MG63 (cell line): ENCODE measurements at places on chromosomes 5 and 9. TPM values are rescaled to one million over a fixed set of nuclear protein-coding genes. Genes with fewer than 3 reads are reported as not detected.
A peak's percentile ranks its signal among the peaks of the same experiment; 100 is the strongest.

DNA sequence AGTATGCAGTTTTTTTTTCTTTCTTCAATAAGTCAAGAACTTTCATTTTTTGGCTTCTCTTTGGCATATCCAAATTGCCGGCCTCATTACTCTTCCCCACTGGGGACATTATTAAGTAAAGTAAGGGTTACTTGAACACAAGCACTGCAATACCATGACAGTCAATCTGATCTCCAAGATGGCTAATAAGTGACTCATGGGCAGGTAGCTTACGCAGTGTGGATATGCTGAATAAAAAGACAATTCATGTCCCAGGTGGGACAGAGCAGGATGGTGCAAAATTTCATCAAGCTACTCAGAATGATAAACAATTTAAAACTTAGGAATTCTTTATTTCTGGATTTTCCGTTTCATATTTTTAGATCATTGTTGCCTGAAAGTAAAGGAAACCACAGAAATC is 671.8 kb downstream of the ACTL7B start:
- DNase-seq, result no peak

- no peak for DNase-seq
These were observed 124.3 kb upstream of the NR3C1 start for GRCh38 chr5:143527808-143528207.

- DNase-seq, result no peak
These were observed 1002.7 kb upstream of the DMAC1 start for GRCh38 chr9:8802242-8802641.

DNA sequence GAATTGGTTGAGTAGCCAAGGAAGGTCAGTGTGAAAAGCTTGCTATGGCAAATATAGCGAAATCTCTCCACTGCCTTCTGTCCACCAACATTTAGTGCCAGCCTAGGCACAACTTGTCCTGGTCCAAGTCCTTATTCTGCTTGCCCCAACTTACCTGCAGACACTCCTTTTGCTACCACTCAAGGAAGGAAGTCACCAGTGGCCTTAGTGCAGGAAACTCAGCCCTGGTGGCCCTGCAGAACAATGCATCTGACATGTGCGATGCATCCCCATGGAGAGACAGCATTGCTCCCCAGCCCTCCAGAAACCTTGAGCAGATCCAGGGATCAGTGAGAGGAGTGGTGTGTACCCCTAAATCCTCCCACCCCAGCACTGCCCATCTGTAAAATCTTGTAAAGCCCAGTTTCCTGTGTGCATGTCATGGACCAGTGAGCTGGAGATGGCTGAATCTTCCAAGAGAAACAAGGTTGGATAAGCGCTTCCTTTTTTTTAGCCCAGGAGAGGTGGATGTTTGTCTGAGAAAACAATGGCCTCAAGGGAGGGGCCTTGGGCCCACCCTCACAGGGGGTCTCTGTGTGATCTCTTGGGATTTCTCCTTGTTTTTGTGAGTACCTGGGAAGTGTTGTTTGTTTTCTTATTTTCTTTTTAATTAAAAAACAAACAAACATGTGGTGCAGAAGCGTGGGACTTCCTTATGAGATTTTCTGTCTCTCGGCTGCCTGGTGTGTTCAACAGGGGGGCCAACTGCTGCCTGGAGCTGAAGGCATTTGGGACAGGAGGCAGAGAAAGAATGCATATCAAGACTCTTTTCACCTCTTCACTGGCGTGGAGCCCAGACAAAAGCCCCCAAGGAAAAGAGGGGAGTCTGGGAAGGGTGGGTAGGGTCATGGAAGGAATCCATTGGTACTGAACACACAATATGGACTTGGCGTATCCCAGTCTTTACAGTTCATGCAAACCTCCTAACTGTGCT is 3.6 kb downstream of the FOXI1 start:
- no peak for DNase-seq

- DNase-seq, result no peak
These were observed 254.2 kb downstream of the ARHGAP26 start for GRCh38 chr5:143024228-143024920.

GRCh38 chr9:130866474-130866965 is 30.1 kb downstream of the QRFP start:
- peak; percentile 73 for DNase-seq

DNA sequence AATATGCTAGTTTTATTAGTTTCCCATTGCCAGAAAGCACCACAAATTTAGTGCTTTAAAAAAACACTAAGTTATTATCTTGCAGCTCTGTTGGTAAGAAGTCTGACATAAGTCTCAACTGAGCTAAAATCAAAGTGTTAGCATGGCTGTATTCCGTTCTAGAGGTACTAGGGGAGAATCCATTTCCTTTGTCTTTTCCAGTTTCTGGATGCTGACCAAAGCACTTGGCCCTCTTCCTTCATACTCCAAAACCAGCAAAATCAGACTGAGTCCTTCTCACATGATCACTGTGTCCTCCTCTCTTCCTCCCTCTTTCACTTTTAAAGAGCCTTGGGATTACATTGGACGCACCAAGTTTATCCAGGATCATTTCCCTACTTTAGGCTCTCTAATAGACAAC is 9.5 kb downstream of the CDH18 start:
- no peak for DNase-seq

DNA sequence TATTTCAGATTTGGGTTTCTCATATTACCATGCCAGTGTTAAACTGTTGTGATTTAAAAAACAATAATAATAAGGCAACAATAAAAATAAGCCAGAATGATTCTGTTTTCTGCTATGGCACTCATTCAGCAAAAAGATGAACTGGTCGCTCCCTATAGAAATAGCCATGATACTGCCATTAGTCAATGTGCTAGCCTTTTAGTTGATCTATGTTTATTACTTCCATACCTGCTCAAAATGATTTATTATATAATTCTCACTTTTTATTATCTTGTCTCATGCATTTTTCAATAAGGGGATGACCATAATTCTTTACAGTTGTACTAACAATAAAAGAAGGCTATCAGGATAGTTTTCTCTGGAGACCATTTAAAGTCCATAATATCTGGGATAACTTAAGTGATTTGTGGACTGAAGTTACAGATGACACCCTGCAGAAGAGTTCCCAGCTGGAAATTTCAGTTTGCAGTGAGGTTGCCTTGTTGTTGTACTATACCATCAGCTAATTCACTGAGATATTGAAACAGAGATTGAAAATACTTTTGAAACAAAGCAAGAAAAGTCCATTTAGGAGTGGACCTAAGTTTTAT is 334.3 kb downstream of the GABRB2 start:
- DNase-seq, result no peak

DNA sequence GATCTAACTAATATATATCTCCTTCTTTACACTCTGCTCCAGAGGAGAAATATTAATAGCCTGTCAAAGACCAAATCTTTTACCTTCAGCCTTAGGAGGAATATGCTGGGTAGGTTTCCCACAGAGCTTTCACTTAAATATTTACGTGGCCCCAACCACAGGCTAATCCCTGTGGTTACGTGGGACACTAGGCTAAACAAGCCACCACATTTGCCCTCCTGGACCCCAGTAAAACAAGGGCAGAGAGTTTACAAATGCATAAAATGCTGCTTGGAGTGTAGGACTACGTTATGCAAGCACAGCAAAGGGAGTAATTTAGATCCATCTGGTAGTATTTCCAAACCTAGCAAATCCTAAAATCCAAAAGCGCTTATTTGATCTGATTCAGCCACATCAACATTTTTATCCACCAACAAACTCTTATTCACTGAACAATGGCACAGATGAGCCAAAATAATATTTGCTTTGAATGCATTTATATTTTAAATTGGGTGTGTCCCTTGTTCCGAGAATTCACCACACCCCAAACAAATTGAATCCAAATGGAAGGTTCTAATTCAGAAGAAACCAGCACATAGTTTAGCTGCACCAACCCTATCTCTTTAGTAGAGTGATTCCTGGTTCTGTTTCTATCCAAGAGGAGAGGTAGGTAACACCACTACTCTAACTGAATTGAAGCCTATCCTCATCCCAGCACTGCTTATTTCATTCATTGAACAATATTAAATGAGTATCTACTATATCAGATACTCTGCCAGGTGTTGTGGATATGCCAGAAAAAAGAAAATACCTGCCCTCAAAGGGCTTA is 179.0 kb downstream of the TSSK1B start:
- DNase-seq, result no peak

- DNase-seq, result peak; percentile 91
These were observed 41.2 kb downstream of the SLC22A5 start for GRCh38 chr5:132410451-132411303.

DNA sequence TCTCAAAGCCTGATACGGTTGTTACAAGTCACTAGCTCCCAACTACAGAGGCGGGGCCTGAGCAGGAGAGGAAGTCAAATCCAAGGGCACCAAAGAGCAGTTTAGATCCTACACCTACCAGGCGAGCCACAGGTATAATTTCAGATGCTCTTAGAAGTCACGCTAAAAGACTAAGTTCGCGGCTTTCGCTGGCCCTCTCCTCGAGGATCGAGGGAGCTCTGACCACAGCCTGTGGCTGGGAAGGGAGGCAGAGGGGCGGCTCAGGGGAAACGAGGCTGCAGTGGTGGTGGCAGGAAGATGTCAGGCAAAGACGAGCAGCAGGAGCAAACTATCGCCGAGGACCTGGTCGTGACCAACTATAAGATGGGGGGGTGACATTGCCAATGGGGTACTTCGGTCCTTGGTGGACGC is 48.6 kb downstream of the SEMA4D start:
- DNase-seq, result no peak

DNA sequence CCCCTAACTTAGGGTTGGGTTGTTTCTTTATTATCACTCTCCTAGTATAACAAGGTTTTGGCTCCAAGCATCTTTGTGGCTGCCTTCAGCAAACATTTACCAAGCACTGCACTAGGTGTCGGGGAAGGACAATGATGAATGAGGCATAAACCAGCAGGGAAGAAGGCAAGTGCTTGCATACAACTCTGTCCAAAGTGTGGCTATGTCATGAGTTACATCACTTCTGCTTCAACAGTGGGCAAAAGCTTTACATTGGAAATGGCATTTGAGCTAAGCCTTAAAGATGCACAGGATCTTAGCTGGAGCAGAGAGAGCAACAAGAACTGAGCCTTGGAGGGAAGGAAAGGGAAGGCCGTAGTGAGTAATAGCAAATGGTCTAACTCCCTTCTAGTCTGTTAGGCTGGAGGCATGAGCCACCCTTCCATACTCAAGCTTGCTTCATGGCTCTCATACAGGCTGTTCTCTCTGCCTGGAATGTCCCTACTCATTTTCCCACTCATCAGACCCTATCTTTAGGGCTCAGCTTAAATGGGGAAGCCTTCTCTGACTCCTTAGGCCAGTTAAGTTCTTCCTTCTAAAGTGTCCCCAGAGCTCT is 121.8 kb downstream of the SEMA6A start:
- no peak for DNase-seq

DNA sequence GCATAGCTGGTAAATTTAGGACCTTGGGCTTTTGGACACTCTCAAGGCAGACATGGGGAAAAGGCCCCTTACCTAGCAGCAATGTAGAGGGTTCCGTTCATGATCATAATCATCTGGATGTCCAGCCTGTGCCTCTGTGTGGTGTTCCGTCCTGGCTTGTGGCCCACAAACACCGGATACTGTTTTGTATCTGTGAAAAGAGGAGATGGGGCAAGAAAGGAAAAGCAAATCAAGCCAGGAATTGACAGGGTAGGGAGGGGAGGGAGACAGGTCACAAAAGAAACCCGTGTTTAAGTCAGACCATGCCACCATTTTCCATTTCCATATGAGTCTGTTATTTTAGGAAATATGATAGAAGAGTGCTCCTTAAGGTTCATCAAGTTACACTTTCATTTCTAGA is 72.5 kb downstream of the SEMA6A start:
- no peak for DNase-seq

DNA sequence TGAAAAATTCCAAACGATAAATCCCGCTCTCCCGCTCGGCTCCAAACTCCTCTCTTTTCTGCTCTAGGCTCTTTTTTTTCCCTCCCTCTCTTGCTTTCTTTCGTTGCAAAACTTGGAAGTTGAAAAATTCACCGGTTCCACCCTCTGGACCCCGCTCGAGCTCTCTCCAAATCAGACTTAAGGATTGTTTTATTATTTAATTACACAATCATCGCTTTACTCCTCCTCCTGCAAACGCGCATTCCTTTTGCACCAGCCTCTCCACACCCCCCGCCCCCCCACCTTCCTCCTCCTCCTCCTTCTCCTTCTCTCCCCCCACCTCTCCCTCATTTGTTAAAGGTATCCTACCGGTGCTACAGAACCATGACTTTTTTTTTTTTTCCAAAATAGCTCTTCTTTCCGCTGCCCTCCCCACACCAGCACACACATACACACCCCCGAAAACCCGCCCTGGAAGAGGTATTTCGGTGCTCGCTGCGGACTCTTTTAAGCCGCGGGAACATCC is 535 bp upstream of the NFIB start:
- DNase-seq, result peak; percentile 100

DNA sequence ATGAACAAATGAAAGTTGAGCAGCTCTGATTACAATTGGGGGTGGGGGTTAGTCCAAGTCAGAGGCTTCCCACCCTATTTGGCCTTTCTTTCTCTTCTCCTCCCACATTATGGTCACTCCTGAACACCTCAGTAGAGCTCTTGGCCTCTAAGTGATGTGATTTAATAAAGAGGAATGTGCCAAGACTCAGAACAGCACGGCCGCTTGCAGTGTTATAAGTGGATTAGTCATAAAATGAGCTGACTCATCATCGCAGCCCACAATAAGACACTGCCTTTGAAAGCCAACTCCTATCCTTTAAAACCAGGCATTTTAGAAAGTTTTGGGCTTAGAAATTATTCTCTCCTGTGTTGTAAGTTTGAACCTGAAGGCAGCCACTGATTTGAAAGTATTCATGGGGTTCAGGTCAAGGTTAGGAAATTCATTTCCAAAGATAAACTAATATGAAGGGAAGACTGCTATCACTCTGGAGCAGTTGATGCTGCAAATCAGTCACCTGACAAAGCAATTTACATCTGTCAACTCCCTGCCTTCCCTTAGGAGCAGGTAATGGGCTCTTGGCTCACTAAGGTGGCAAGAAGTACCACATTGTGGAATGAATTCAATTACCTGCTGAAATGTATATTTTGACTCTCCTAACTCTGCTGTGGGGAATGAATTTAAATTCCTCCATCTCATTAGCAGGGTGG is 283.6 kb upstream of the NMUR2 start:
- DNase-seq, result peak; percentile 84

- DNase-seq, result no peak
These were observed 131.3 kb upstream of the PPP1R26 start for GRCh38 chr9:135348076-135348787.

Gene GNA14
- not detected in 2 replicates for total RNA-seq

Gene TAF11L13
- total RNA-seq, result not detected in 2 replicates

Gene TRAF1
- total RNA-seq, result 0.67 and 0.79 TPM in 2 replicates

Gene CDKN2B
- total RNA-seq, result not detected in 2 replicates

Gene TAS2R1
- 0.64 TPM in 1 of 2 replicates, not detected in the other for total RNA-seq

Gene TMEM174
- total RNA-seq, result not detected in 2 replicates

Gene PDCD1LG2
- total RNA-seq, result 0.82 and 1.1 TPM in 2 replicates

Gene PCDHGA3
- total RNA-seq, result not detected in 2 replicates

Gene CARTPT
- not detected in 2 replicates for total RNA-seq

Gene OLFML2A
- 0.20 and 1.5 TPM in 2 replicates for total RNA-seq

Gene MYMK
- not detected in 2 replicates for total RNA-seq
